A673 (cell line): ENCODE measurements at places on chromosomes 7 and 10.

GRCh38 chr10:101000915-101001658, 1.5 kb downstream of the LZTS2 start:
- peak overlapping the region; percentile 88 for H3K4me3 ChIP-seq
- DNase-seq = no peak
- peaks cover 27% of the 10 kb centered on the region for H3K36me3 ChIP-seq
- H3K27ac ChIP-seq = peak overlapping the region; percentile 98
- no peaks in the 10 kb centered on the region for H3K27me3 ChIP-seq

GRCh38 chr7:129889133-129889844, 63.5 kb downstream of the UBE2H start:
- no peak overlapping the region for H3K27ac ChIP-seq
- peaks cover 10% of the 10 kb centered on the region for H3K4me1 ChIP-seq
- H3K27me3 ChIP-seq = no peaks in the 10 kb centered on the region
- H3K36me3 ChIP-seq = no peaks in the 10 kb centered on the region
- no peak for DNase-seq

DNA sequence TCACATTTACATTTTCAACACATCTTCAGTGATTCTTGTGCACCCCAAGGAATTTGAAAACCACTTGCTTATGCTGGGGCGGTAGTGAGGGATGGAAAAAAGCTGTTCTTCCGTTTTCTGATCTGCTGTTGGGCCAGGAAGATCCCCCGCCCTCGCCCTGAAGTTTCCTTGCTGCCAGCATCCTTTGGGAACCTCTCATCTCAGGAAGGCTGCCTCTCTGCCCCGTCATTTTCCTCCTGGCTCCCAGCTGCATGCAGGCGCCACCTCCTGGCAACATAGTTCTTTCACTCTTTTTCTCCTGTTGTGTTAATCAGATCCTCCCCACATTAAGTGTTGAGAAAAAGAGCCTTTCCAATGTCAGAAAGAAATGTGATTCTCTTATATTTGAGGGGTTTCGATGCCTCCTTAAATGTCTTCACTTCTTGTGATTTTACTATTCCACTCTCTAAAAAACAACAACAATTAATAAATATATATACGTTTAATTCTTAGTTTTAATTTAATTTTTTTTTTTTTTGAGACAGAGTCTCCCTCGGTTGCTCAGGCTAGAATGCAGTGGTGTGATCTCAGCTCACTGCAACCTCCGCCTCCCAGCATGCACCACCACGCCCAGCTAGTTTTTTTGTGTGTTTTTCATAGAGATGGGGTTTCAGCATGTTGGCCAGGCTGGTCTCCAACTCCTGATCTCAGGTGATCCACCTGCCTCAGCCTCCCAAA, 122.9 kb downstream of the RALA start:
- H3K36me3 ChIP-seq = no peaks in the 10 kb centered on the region
- H3K27ac ChIP-seq = no peak overlapping the region
- no peaks in the 10 kb centered on the region for H3K27me3 ChIP-seq
- H3K4me1 ChIP-seq = no peaks in the 10 kb centered on the region

DNA sequence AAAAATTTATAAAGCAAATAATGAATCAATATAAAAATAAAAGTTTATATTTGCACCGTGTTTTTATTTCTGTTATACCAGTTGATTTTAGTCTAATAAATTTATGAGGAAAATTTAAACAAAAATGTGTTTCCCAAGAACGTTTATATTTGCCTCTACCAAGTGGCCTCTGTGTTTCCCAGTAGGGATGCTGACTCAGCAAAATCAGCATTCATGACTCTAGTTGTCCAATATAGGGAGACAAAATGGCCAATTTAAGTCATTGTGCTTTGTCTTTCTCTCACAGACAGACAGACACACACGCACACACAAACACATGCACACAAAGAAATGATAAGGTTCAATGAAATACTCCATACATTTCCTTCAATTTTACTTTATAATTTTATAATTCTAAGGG, 942.5 kb upstream of the ZWINT start:
- H3K4me3 ChIP-seq = no peak overlapping the region
- H3K36me3 ChIP-seq = no peaks in the 10 kb centered on the region
- DNase-seq = no peak

DNA sequence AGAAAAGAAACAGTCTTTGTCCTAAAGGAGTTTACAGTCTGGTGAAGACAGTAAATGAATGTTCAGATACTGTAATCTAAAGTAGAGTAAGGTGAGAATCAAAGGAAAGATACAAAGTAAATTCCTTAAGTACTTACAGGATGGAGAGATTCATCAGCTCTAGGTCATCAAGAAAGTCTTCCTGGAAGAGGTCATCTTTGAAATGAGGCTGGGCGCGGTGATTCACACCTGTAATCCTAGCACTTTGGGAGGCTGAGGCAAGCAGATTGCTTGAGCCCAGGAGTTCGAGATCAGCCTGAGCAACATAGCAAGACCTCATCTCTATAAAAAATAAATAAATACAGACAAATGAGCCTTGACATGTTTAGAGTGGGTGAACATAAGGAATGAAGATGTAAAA, 18.3 kb downstream of the FHIP2A start:
- H3K4me1 ChIP-seq = no peaks in the 10 kb centered on the region
- H3K36me3 ChIP-seq = peaks cover 40% of the 10 kb centered on the region
- DNase-seq = no peak
- H3K27ac ChIP-seq = no peak overlapping the region

- H3K4me1 ChIP-seq = no peaks in the 10 kb centered on the region
- DNase-seq = no peak
- no peak overlapping the region for H3K4me3 ChIP-seq
- H3K36me3 ChIP-seq = no peaks in the 10 kb centered on the region
- no peak overlapping the region for H3K27ac ChIP-seq
Observed at GRCh38 chr10:61286686-61287085, 166.5 kb downstream of the TMEM26 start.
